Fibroblast of lung (primary cell): ENCODE measurements at places on chromosomes 4 and X. TPM values are rescaled to one million over a fixed set of nuclear protein-coding genes. Genes with fewer than 3 reads are reported as not detected.

GRCh38 chr4:114161809-114162208, 182.4 kb upstream of the ARSJ start:
- DNase-seq: no peak

GRCh38 chrX:39527025-39527424, 570.7 kb downstream of the BCOR start:
- peak; percentile 75 for DNase-seq

The SHISA3 gene
- 0.26 and 0.33 TPM in 2 replicates for total RNA-seq

DNA sequence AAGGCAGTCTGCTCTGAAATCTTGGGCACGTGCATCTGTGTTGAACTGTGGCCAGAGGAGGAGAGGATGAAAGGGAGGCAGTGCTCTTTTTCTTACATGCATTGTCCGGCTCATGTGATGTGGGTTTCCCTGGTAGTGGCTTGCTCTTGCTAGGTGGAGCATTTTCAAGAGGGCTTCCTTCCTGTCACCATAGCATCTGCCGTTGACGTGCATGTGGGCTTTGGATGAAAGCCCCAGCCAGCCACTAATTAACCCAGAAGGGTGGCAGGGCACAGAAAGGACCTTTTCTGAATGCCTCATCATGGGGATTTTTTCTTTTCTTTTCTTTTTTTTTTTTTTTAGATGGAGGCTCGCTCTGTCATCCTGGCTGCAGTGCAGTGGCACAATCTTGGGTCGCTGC, 121.3 kb downstream of the GPR143 start:
- no peak for DNase-seq

DNA sequence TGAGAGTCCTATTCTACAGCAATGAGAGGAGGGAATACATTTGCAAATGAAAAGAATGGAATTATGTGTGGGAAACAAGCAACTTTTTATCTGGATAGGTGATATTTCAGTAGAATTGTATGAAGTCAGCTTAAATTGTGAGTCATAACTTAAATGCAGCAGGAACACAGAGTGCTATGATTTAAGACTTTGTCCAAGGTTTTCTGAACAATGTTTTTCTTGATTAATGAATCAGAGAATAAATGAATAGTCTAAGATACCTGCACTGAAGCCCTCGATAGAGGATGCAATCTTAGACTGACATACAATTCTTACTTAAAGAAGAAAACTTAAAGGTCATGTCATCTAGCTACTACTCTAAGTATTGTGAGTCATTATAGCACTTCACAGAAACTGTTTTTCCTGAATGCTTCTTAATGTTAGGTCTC, 8.0 kb downstream of the ARHGEF38 start:
- DNase-seq: peak; percentile 10

DNA sequence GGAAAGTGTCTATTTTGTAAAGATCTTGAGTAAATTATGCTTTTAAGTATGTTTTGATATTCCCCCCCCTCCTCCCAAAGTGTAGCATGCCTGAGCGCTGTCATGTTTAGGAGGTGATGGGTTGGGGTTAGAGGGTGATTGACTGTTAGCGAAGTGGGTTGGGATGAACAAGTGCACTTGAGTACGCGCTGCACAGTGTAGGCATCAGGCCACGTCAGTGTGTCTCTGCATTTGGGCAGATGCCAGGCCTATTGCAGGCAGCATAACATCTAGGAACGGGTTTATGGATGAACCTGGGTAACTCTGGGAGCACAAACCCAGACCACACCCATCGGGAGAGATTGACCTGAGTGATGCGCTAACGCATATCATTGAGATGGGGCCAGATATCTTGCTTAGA, 111.2 kb downstream of the TBL1X start:
- DNase-seq: no peak
